ENCODE measurements at places on chromosomes 7 and 10.

GRCh38 chr10:47269294-47269693 lies 30.7 kb upstream of the GDF10 start:
- DNase-seq = no peak

DNA sequence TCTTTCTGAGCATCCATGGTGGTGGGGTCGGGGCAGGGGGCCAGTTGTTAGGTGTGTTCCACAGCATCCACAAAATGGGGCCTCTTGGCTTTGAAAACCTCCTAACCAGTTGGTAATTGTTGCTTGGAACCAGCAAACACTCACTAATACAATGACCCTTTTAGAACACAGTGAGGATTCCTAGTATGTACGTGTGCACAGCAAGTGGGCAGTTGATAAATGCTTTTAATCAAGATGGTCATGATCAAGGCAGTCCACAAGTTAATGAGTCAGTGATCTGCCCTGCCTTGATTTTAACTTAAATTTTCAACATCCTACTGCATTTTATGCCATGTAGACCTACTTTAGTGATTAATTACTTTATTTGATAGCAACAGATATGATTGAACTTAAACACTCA lies 103.1 kb downstream of the ETV1 start:
- no peak for DNase-seq

DNA sequence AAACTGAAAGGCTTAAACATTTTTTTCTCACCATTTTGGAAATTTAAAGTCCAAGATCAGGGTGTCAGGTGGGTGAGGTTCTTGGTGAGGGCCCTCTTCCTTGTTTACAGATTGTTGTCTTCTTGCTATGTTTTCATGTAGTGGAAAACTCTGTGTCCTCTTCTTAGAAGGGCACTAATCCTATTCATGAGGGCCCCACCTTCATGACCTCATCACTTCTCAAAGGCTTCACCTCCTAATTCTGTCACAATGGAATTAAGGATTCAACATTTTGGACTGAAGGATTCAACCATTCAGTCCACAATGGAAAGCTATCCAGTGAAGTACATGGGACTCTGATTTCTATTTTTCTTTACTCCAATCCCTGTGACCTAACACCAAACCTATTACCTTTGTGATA lies 27.3 kb downstream of the MACC1 start:
- no peak for DNase-seq

GRCh38 chr10:122295451-122295809 lies 24.3 kb downstream of the BTBD16 start:
- DNase-seq = no peak

DNA sequence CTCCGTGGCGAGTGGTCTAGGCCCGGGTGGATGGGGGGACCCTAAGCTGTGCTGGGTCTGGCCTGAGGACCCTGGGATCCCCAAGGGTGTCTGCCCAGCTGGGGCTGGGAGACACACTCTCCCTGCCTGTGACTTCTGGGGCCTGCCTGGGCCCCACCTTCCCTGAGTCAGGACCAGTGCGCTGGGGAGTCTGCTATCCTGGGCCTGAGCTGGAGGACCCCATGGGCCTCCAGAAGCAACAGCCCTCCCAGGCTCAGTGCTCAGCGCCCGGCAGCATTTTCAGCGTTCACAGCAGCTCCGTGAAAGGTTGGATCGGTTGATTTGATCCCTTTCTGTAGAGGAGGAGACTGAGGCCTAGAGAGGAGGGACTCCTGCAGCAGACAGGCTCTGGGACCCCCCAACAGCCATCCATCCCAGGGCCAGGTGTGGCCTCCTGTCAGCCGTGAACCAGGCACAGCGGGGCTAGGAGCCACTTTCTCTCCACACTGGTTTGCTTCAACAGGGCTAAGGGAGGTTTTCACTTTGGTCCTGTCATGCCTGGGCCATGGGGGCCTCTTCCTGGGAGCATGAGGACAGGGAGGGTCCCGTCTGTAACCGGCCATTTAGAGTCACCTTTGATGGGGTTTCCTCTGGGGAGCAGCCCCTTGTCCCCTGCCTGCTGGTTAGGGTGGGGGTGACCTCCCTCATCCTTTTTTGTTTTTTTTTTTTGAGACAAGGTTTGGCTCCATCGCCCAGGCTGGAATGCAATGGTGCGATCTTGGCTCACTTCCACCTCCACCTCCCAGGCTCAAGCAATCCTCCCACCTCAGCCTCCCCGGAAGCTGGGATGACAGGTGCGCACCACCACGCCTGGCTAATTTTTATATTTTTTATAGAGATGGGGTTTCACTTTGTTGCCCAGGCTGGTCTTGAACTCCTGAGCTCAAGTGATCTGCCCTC lies 12.4 kb downstream of the FOXL3 start:
- no peak for DNase-seq

DNA sequence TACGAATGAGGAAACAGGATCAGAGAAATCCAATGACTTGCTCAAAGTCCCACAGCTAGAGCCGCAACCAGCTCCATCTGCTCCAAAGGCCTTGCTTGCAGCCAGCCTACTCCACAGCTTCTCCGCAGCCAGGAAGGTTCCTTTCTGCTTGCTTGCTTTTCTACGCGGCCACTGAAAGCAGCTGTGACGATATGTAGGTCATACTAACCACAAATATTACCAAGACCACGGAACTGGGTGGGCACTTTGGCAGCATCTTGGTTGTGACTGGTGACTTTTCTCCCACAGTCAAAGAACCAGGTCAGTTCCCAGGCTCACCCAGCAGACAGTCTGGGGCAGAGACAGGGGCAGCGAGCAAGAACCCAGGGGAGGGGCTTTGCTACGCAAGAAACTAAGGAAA lies 86.4 kb downstream of the FAM53B start:
- no peak for DNase-seq

DNA sequence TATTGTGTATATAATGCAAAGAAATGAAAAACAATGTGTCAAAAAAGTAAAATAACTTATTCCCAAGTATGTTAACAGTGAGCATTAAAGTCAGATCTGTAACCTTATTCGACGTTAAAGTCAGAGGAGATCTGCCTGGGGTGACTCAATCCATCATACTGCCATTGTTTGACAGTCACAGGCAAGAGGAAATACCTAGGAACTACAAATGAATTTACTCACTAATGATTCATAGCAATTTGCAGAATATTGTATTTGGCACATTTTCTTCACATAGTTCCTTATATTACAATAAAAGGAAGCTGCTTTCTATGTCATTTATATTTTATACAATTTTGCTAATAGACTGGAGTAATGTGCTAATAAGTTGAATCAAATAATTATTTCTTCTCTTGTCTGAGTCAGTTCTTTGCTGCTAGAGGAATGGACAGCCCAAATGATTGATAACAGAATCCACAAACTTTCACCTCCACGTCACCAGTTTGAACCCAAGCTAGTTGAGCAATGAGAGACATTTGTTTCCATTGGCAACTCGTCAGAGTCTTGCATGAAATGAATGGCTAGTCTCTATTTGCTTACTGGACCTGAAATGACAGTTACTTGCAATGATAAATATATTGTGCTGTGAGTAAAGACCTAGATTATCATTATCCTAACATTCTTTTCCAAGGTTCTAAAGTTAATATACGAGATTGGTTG lies 48.5 kb upstream of the TMEM106B start:
- no peak for DNase-seq

GRCh38 chr10:59177031-59177797 lies 771 bp downstream of the PHYHIPL start:
- DNase-seq = peak; percentile 20

- DNase-seq = no peak
Observed at GRCh38 chr10:47351899-47352815, 4.0 kb downstream of the RBP3 start.

DNA sequence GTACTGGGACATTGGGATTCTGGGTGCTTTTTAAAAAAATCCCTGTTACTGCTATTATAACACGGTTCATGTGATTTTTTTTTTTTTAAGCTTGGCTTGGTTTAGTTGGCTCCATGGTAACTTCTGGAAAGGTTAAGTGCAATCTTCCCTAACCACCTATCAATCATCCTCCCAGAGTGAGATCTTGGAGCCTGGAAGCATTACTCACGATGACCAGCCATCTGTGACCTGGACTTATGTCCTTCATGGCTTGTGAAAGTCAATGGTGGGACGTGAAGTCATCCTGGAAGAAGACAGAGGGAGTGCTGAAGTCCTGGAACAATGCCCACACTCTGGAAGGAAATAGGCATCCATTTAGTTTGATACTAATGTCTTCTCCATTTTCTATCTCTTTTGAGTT lies 135.5 kb upstream of the FRMD4A start:
- no peak for DNase-seq

DNA sequence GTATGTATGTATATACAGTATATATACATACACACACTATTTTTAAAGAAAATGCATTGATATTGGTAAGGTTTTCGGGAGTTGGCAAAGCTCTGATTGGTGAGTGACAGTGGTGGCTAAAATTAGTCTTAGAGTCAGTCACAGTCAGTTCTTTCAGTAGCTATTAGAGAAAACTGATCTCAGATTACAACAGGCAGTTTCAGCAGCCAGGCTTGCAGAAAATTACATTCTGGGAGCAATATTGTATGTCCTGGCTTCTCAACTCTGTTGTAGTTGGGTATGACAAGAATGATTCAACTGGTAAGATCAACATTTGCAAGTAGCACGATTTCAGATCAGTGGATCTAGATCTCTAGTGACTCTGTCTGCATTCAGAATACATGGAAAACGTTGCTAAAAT lies 897.9 kb upstream of the AUTS2 start:
- no peak for DNase-seq

DNA sequence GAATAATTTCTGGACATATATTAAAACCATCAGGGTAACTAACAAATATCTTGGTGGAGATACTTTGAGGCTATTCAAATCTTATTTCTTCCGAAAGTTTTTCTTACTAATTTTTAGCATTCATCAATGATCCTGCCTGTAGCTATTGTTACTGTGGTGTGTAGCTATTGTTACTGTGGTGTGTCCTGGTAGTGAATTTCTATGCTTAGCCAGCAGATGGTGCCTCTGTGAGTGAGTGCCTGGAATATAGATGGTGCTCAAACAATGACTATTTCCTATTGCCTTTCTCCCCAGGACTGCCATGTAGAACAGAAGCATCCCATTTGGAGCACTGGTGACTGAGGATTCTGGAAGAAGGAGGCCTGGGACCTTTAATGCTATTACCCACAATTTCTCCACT lies 245.7 kb downstream of the CCSER2 start:
- no peak for DNase-seq

- no peak for DNase-seq
Observed at GRCh38 chr7:130157700-130158099, 47.5 kb downstream of the TMEM209 start.

DNA sequence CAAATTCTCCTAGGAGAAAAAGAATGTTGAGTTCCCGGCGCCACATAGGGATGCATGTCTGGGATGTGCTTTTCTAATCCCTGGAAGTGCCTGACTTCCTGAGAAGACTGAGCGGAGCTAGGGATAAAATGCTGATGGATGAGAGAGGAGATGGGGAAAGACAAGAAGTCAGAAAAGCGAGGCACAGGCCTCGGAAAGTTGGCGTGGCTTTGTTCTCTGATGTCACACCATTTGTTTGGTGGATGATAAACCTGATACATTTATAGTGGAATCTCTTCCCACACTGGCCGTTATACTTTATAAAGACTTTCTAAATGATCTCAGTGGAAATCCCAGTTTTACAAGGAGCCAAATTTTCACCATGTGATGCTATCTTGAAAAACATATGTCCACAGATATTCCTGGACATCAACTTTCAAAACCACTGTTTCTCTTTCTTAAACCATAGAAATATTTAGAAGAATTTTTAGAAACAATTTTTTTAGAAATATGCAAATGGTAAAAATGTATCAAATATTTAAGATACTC lies 188.8 kb upstream of the SVIL start:
- no peak for DNase-seq

- no peak for DNase-seq
Observed at GRCh38 chr7:155343150-155343549, 45.5 kb downstream of the INSIG1 start.

- no peak for DNase-seq
Observed at GRCh38 chr7:140078392-140078791, 15.6 kb upstream of the PARP12 start.

DNA sequence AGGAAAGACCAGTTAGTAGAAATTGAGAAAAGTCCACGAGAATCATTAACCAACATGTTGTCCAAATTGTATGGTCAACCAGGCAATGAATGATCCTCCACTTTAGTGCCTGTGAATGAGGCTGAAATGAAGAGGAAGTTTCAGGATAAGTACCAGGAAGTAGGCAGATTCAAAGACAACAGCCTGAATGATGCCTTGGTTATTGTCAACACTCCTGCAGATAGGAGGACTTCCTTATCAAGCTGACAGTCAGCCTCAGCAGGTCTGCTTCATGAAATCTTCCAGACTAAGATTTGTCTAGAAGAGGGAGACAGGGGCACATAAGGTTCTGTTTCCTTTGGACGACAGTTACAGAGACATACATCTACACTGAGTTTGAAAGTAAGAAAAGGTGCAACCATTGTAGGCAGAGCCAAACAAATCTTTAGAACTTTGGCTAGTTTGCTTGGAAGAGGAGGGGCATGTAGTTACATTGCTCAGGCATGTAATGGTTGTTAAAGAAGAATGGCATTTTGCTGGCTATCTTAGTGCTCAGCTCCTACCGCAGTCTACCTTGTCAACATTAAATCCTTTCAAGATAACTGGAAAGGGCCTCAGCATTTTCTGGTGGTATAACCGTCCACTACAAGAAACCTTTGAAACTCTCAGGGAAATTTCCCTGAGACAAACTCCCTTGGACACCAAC lies 81.4 kb downstream of the ABI1 start:
- DNase-seq = peak; percentile 18

GRCh38 chr10:44858988-44859387 lies 52.1 kb upstream of the TMEM72 start:
- DNase-seq = no peak

GRCh38 chr10:16887565-16887964 lies 70.3 kb upstream of the RSU1 start:
- no peak for DNase-seq
